Natural killer cell (primary cell): ENCODE measurements at places on chromosomes 4 and X. TPM values are rescaled to one million over a fixed set of nuclear protein-coding genes. Genes with fewer than 3 reads are reported as not detected.

CBR4 gene
- total RNA-seq, result 28.1 TPM

TLR8 gene
- total RNA-seq, result 1.9 TPM

OTC gene
- not detected for total RNA-seq

BEX2 gene
- total RNA-seq, result 16.8 TPM

- no peak overlapping the region for H3K27ac ChIP-seq
- H3K4me3 ChIP-seq, result no peak overlapping the region
- H3K4me1 ChIP-seq, result no peaks in the 10 kb centered on the region
- no peaks in the 10 kb centered on the region for H3K27me3 ChIP-seq
These were observed 221.7 kb downstream of the APBB2 start for GRCh38 chr4:40992472-40993295.

DNA sequence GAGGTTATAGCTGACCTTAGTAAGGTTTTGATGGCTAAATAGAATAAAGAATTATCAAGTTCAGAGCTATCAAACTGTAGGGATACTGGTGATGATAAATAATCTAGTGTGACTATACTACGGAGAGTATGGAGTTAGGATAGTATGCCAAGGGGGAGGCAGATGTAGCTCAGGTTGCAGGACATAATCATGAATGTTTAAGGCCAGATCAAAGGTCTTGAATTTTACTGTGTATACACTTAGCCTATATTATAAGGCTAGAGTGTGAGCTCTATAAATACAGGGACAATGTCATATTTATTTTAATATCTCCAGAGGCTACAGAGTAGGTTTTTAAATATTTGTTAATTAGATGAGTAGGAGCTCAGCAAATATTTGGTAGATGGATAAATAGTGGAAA is 131.1 kb upstream of the STIM2 start:
- H3K27ac ChIP-seq, result no peak overlapping the region
- H3K27me3 ChIP-seq, result no peaks in the 10 kb centered on the region
- H3K4me3 ChIP-seq, result no peak overlapping the region
- peaks cover 7% of the 10 kb centered on the region for H3K36me3 ChIP-seq
- peaks cover 5% of the 10 kb centered on the region for H3K4me1 ChIP-seq

DNA sequence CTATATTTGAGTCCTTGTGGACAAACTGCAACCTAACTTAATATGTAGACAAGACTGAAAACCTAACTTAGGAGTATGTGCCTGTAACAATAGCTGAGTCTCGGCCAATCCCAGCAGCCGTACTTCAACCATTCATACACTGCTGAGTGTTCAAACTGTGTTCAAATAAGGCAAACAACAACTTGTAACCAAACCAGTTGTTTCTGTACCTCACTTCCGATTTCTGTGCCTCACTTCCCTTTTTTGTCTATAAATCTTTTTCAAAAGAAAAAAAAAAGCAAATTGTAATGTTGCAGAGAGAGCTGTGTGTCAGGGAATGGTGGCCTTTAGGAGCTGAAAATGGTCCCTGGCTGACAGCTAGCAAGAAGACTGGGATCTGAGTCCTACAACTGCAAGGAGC is 46.0 kb downstream of the GEMIN8 start:
- no peaks in the 10 kb centered on the region for H3K36me3 ChIP-seq
- H3K4me3 ChIP-seq, result no peak overlapping the region
- no peak for DNase-seq
- no peaks in the 10 kb centered on the region for H3K27me3 ChIP-seq
- H3K27ac ChIP-seq, result no peak overlapping the region

GRCh38 chr4:37439809-37440474 is 195.4 kb downstream of the NWD2 start:
- H3K27me3 ChIP-seq, result no peaks in the 10 kb centered on the region
- DNase-seq, result no peak
- H3K27ac ChIP-seq, result no peak overlapping the region
- no peak overlapping the region for H3K4me3 ChIP-seq

DNA sequence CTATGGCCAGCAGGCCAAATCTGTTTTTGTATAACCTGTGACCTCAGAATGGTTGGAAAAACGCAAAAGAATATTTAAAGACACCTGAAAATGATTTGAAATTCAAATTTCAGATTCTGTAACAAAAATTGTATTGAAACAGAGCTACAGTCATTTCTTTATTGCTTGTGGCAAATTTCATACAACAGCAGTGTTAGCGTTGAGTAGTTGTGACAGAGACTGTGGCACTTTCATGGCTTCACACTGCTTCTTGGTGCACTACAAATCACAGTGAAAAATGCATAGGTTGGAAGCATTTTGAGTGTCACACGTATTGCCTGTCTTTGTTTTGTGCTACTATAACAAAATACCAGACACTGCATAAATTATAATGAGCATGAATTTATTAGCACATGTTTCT is 12.2 kb upstream of the PARM1 start:
- no peak overlapping the region for H3K4me3 ChIP-seq
- H3K27ac ChIP-seq, result no peak overlapping the region
- H3K36me3 ChIP-seq, result no peaks in the 10 kb centered on the region
- no peaks in the 10 kb centered on the region for H3K4me1 ChIP-seq
- no peak for DNase-seq

DNA sequence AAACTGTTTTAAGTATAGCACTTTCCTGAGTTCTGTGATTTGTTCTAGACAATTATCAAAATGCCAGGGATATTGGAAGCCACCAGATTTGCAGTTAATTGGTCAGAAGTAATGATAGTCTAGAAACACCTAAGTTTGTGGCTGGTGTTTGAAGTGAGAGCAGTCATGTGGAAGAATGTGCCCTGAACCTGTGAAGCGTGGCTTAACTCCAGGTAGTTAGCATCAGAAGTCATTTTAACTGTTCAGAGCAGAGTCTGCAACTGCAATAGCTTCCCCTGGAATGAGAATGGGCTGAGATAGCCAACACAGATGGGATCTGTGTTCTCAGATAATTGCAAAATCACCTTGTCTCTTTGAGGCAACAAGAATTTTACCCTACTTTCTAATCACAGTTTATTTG is 255.1 kb upstream of the GK2 start:
- no peak overlapping the region for H3K4me3 ChIP-seq
- no peaks in the 10 kb centered on the region for H3K27me3 ChIP-seq
- no peak for DNase-seq

DNA sequence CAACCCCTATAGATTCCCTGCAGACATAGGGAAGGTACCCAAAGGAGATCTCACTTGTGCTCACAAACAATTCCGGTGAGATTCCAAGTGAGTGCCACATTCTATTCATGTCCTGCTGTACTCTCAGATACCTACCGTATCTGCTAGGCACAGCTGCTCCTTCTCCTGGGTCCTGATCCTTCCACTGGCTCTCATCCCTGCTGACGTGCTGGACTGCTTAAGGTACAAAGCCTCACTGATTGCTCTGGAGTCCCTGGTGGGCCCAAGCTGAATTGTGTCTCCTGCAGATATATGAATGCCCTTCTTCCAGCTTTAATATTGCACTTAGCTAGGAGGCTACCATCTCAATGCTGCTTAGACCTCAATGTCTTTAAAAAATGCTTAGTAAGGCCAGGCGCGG is 2.4 kb downstream of the TCEAL1 start:
- H3K4me1 ChIP-seq, result peaks cover 10% of the 10 kb centered on the region
- H3K27me3 ChIP-seq, result no peaks in the 10 kb centered on the region
- no peaks in the 10 kb centered on the region for H3K36me3 ChIP-seq
- no peak overlapping the region for H3K27ac ChIP-seq

DNA sequence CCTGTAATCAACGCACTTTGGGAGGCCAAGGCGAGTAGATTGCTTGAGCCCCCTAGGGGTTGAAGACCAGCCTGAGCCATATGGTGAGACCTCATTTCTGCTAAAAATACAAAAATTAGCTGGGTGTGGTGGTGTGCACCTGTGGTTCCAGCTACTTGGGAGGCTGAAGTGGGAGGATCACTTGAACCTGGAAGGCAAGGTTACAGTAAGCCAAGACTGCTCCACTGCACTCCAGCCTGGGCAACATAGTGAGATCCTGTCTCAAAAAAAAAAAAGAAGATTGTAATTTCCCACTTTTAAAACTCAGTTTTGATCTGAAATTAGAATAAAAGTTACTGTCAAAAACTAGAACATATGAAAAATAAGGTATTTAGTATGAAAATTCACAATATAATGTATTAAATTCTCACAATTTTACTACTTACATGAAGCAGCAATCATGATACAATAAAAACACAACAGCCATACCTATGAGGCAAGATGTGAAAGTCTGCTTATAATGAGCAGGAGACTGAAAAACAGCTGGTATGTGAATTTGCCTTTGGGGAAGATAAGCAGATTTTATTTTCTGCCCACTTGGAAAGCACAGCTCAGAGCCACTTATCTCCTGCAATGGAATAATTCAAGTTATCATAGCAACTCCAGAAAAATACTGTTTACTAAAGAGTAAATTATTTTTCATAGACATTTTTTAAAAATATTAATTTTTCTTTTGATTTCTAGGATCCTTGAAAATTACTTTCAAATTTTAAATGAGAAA is 50.6 kb downstream of the ZGRF1 start:
- H3K4me3 ChIP-seq, result no peak overlapping the region
- H3K4me1 ChIP-seq, result no peaks in the 10 kb centered on the region
- H3K27ac ChIP-seq, result no peak overlapping the region
- no peak for DNase-seq

DNA sequence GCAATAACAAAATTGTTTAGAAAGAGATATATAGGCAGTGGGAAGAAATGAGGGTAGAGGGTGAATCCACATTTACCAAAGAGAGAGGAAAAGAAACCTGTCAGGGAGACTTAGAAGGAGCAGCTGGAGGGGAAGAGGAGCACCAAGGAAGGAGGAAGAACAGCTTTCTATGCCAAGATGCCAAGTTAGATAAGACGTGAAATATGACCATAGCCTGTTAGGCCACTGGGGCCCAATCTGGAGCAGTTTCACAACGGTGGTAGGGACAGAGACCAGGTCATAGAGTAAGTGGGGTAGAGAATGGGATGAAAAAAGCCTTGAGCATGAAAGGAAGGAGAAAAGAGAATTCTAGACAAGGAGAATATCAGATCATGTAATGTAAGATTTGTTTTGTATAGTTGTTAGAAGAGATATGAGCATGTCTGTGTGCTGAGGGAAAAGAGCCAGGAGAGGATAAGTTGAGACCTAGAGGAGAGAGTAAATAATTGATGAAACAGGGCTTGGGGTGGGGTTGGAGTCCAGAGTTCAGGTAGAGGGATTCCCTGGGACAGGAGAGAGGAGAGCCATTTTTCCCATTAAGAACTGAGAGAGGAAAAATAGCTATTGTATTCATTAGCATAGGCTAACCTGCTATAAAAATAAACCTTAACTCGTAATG is 4.4 kb upstream of the SOWAHB start:
- peaks cover 23% of the 10 kb centered on the region for H3K27me3 ChIP-seq
- H3K4me1 ChIP-seq, result peaks cover 10% of the 10 kb centered on the region
- no peak overlapping the region for H3K4me3 ChIP-seq
- DNase-seq, result no peak
